CD4-positive, CD25-positive, alpha-beta regulatory T cell (primary cell): ENCODE measurements at places on chromosomes 2 and 18.

- DNase-seq = no peak
These were observed 35.4 kb upstream of the STK17B start for GRCh38 chr2:196206804-196207203.

GRCh38 chr18:23237524-23238151 is 102.4 kb downstream of the CABLES1 start:
- DNase-seq = peak; percentile 11

- no peak for DNase-seq
These were observed 180.5 kb upstream of the CWC22 start for GRCh38 chr2:180187611-180188010.

- no peak for DNase-seq
These were observed 1183.2 kb upstream of the ACVR2A start for GRCh38 chr2:146661473-146662096.

GRCh38 chr18:31102025-31102684 is at the start of gene DSC2:
Gene DSC2, minus strand, starts transcription at chr18:31102421. Its CDS starts 450 bp downstream, at chr18:31101971.
- no peak for DNase-seq

- no peak for DNase-seq
These were observed 51.9 kb downstream of the SLC14A2 start for GRCh38 chr18:45667056-45667736.

DNA sequence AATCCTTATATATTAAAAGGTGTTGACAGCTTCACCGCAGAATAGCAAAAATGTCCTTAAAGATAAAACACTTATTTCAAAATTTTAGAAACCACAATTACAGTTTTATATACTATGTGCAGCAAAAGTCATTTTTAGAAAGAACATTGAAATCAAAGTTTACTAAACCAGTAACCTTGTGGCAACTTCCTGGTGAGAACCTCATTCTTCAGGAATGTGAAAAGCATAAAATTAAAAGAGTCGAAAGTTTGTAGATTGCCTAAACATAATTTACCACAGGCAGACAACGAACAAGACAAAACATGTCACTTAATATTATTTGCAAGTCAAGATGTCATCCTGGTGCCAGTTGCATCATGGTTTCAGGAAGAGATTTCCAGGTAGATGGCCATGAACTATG is 108.3 kb upstream of the NRP2 start:
- DNase-seq = no peak

- DNase-seq = no peak
These were observed 86.0 kb downstream of the RTN4 start for GRCh38 chr2:54964271-54964670.

DNA sequence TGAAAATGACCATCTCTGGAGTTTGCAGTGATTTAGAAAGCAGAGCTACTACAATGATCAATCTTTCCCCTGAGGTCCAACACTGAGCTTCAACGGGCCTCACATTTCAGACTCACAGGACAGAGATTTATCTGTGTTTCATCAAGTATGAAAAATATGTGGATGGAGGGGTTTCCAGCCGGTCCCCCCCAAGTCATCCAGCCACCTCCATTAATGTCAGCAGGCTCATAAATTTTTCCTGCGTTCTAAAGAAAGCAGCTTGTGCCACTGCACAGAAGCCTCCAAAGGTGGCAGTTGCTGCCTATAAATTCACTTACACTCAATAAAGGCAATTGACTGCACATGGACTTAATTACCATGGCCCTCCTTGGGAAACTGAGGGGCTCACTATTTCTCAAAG is 117.4 kb upstream of the ACKR3 start:
- no peak for DNase-seq

DNA sequence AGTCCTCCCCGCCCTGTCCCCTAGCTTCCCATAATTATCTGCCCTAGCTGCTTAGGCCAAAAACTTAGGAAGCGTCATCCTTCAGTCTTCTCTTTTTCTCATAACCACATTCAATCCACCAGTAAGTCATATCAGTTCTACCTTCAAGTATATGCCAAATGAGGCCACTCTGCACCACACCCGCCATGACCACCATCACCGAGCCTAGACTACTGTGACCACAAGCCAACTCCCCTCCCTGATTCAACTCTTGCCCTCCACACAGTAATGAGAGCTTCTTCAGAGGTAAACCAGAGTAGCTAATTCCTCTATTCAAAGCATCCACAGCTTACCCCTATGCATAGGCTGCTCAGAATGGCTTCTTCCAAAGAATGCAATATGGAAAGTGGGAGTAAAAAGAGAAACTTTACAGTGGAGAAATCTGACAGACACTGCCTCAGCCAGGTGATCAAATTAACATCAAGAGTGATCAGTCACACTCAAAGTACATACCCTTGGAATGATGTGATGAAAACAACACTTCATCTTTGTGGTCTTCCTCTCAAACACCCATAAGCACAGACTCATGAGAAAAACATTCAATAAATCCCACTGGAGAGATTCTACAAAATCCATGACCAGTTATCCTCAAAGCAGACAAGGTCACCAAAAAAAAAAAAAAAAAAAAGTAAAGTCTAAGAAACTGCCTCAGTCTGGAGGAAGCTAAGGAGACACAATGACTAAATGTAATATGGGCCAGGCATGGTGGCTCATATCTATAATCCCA is 17.7 kb downstream of the MBOAT2 start:
- no peak for DNase-seq

DNA sequence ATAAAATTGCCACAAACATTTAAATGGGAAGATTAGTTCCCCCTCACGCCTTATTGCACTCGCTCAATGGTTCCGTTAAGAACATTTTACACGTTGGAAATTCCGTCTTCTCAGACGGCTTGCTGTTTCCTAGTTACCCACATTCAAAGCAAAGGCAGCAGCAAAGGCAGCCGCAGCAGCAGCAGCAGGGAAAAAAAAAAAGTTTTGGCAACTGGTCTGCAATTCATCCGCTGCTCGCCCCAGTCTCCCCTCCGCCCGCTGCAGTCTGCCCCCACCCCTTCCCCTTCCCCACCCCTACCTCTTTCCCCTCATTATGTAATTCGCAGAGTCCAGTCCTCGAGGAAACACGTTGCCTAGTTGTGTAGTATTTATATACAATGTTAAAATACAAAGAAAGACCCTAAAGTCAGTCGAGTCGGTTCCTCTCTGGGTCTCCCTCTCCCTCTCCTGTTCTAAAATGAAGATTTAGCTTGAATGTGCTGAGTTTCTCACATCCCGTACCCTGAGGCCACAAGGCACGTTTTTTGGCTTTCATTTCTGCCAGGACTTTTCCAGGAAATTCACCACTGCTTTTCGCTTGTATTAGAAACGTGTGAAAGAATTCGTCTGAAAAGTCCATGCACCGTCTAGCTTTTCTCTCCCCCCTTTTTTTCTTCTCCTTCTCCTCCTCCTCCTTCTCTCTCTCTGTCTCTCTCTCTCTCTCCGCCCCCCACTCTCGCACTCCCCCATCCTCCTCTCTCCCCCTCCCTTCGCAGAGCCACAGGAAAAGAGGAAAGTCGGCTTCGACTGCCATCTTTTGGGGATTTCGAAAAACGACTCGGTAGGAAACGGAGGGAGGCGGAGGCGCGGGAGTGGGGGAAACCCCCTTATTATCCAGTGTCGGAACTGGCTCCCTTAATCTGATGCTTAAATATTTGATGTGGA is 140.0 kb downstream of the MEIS1 start:
- DNase-seq = no peak

GRCh38 chr2:8594731-8595427 is 87.0 kb upstream of the ID2 start:
- DNase-seq = no peak

DNA sequence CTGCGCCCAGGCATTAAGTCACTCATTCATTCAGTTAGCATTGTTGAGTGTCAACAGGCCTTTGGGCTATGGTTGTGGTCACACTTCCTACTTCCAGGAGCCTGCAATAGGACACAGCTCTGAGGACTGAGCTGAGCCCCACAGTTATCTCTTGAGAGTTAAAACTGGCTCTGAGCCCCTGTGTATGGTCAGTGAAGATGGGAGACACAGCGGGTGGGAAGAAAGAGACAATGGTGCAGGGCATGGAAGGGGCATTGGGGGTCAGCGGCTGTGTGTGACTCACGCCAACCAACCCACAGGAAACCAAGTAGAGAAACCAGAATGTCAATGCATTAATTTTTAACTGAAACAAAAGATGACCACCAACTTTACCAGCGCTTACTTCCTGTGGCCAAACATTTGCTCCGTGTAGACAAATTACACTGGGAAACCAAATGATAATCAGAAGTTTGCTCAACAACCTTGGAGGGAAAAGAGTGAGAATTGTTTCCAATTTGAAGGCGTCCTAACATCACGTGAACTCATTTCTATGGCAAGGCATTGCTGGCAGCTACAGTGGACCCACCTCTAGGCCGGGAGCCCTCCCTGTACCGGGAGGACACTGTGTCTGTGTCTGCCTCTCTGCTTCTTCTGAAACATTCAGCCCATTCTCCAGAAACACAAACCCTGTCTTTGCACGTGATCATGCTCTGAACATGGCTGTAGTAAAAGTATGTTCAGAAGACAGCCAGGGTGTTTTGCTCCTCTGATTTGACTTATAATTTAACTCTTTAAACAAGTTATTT is 212.0 kb upstream of the ID2 start:
- DNase-seq = no peak

GRCh38 chr2:200051611-200051945 is 96.2 kb downstream of the MAIP1 start:
- no peak for DNase-seq

DNA sequence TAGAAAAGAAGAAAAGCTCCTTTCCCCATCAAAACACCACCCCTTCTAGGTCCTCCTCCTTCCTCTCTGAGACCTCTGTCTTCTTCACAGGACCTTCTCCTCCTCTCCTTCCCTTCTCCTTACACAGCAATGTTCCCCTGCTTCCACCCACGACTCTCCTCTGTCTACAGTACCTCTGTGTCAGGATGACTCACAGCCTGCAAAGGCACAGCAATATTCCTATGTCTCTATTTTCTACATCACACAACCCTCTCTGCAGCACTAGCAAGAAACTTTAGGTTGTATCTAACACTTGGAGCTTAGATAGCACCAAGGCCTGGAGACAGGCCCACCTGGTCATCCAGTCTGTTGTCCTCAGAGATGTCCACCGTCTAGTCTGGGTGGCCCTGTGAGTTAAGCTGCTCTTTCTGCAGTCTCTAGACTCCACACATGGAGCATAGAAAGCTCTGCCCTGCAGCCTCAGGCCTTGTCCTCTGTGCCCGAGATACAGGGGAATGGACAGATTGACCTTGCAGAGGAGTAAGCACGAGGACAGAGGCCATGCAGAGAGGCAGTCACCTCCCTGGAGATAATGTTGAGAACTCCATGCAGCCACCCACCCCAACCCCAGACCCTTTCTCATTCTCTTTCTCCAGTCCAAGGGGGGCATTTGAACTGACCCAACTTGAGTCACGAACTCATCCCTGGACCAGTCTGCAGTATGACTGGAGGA is 212.0 kb downstream of the TNS1 start:
- DNase-seq = no peak

- DNase-seq = no peak
These were observed 1.1 kb downstream of the L3MBTL4 start for GRCh38 chr18:6413579-6414117.

DNA sequence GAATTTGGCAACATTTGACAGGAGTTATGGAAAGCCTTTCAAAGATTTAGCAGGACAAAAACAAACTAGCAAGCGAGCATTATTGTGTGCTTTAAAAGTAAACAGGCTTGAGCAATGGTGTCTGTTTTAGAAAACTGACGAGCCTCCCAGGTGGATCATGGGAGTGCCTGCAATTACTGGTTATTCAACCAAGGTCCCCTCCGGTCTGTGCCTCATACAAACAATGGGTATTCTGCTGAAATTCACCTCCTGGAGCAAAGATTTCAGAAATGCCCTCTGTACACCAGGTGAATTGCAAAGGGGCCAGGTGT is 22.4 kb downstream of the RTP5 start:
- no peak for DNase-seq

GRCh38 chr2:85853499-85854165 is 35.2 kb downstream of the ST3GAL5 start:
- peak; percentile 75 for DNase-seq

DNA sequence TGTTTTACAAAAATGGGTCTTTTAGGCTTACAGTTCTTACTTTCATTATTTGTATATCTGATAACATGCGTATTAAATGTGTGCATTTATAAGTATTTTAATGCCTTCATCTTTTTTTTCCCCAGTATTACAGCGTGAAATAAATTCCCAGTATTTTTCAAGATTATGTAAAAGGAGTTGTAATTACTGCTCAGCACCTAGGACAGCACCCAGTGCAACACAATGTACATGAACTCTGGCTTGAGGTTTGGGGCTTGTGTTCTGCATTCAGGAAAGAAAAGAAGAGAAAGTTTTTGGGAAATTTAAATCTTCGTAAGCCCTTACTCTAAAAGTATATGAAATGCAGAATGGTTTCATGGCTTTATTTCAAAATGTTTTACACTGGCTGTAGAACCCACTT is 16.7 kb downstream of the ZNF638 start:
- no peak for DNase-seq

- DNase-seq = peak; percentile 64
These were observed 49.8 kb downstream of the PLB1 start for GRCh38 chr2:28545590-28546200.

DNA sequence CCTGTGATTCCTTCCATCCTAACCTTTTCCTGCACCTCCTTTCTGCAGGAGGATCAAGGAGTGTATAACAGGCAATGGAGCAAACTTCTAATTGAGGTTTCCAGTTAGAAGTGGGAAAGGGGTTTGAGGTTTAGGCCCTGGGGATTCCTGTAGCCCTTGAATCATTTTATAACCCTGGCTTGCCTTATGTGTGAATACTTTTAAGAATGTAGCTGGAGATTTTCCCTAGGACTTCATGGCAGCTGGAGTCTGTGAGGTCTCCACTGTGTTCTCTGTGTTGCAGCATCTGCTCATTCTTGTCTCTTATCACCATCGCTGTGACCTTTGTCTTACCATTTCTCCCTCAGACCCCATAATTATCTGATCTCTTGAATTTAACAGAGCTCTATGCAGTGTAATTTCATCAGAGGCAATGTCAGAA is 370.2 kb upstream of the SLC14A2 start:
- no peak for DNase-seq

DNA sequence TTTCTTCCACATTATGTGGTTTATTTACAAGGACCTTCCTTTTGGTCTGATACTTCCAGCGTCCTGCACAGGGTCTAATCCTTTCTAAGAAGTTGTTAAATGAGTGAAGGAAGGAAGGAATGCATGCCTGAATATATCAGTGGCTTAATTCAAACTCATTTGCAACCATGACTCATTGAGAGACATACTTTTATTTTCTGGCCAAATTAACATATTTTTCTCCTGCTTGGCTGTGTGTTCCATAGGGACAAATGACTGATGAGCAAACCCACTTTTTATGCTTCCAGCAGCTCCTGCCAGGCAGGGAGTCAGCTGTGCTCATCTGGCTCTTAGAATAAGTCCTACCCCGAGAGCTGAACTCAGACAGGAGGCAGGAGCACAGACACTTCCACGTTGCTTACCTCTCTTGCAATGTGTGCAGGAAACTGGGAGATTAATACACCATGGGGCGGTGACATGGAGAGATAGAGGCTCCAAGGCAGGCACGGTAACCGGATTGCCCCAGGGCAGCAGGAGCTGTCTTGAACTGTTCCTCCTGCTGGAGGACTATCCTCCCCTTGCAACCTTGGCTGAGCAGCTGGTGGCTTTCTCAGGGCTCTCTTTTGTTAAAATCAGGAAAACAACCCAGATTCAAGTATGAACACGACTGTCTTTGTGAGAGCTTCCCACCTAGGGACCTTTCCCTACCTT is 667.5 kb upstream of the HS6ST1 start:
- no peak for DNase-seq

- DNase-seq = no peak
These were observed 62.5 kb downstream of the GPR39 start for GRCh38 chr2:132479155-132479554.
